CD4-positive, alpha-beta memory T cell (primary cell): ENCODE measurements at places on chromosomes 13 and 19. TPM values are rescaled to one million over a fixed set of nuclear protein-coding genes. Genes with fewer than 3 reads are reported as not detected.

Gene THSD8
- 3.2 TPM for total RNA-seq

Gene CASP14
- not detected for total RNA-seq

Gene TUBB4A
- 3.9 TPM for total RNA-seq

Gene CRB3
- 5.1 TPM for total RNA-seq

Gene LILRA2
- total RNA-seq, result 0.35 TPM

Gene FFAR1
- not detected for total RNA-seq

Gene ZNF100
- 16.0 TPM for total RNA-seq

Gene CGB3
- not detected for total RNA-seq

Gene S1PR5
- total RNA-seq, result 1.6 TPM

Gene ZNF443
- 10.3 TPM for total RNA-seq

Gene CEACAM3
- not detected for total RNA-seq

Gene TSKS
- 1.1 TPM for total RNA-seq

Gene SIGLEC12
- not detected for total RNA-seq

Gene FBXO17
- total RNA-seq, result not detected

Gene STOML3
- not detected for total RNA-seq

Gene KIR3DL2
- total RNA-seq, result 0.47 TPM

Gene FAAP24
- 1.3 TPM for total RNA-seq

Gene CLC
- 0.58 TPM for total RNA-seq

Gene PTGIR
- 1.0 TPM for total RNA-seq

Gene NPAS1
- 0.64 TPM for total RNA-seq

Gene ZNF546
- total RNA-seq, result 18.4 TPM

Gene FFAR3
- not detected for total RNA-seq

Gene LRRC63
- 0.49 TPM for total RNA-seq

Gene ADAMTS10
- 67.2 TPM for total RNA-seq

Gene PSG4
- not detected for total RNA-seq

Gene C19orf85
- total RNA-seq, result not detected

Gene PNMA8A
- total RNA-seq, result not detected

Gene CEACAM21
- 48.7 TPM for total RNA-seq

Gene ATP8B3
- 5.5 TPM for total RNA-seq

Gene RFPL4A
- not detected for total RNA-seq

Gene EEF1AKMT1
- 8.1 TPM for total RNA-seq

Gene MYO1F
- 329 TPM for total RNA-seq

Gene UBE2L5
- total RNA-seq, result not detected

Gene IGFL3
- not detected for total RNA-seq

Gene PLK5
- not detected for total RNA-seq

Gene COL5A3
- 3.5 TPM for total RNA-seq

Gene PALM
- not detected for total RNA-seq

Gene SYT5
- not detected for total RNA-seq

Gene SHISA7
- not detected for total RNA-seq
